Diencephalon (tissue), 1 donor: ENCODE measurements at places on chromosomes 12 and 14. TPM values are rescaled to one million over a fixed set of nuclear protein-coding genes. Genes with fewer than 3 reads are reported as not detected.

The PTPRR gene
- total RNA-seq, result 22.1 TPM

The PTPRO gene
- 126 TPM for total RNA-seq

The TRMT61A gene
- total RNA-seq, result 6.9 TPM

The REC8 gene
- total RNA-seq, result 26.3 TPM

The ABCD2 gene
- total RNA-seq, result 21.0 TPM
